Cardiac fibroblast (primary cell): ENCODE measurements at places on chromosomes 13 and 19.
A peak's percentile ranks its signal among the peaks of the same experiment; 100 is the strongest.

DNA sequence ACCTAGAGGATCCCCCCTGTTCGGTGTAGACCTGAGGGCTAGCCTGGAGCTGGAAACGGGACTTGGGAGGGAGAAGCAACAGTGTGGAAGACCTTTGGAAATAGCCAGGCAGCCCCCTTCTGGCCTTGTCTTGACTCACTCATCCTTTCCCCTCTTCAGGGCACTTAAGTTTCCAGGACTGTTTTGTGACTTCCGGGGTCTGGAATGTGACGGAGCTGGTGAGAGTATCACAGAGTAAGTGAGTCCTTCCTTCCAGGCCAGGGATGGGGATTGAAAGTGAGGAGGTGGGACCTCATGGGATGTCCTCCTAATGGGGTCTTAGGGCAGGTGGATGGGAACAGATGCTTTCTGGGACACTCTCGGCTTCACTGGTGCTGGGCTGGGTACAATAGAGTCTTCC is 29.4 kb downstream of the LYL1 start:
- no peak for DNase-seq

DNA sequence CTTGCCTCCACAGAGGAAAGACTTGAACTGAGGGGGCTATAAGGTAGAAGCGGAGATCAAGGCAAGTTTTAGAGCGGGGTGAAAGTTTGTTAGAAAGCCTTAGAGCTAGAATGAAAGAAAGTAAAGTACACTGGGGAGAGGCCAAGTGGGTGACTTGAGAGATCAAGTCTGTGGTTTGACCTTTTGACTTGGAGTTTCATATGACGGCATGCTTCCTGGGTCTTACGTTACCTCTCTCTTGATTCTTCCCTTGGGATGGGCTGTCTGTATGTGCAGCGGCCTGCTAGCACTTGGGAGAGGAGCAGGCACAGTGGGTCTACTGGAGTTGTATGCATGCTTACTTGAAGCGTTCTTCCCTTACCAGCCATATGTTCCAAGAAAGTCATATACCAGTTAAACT is 1768.5 kb downstream of the PCDH9 start:
- peak; percentile 36 for DNase-seq

- DNase-seq = peak; percentile 13
Observed at GRCh38 chr19:21838646-21839045, 2.7 kb upstream of the ZNF43 start.

DNA sequence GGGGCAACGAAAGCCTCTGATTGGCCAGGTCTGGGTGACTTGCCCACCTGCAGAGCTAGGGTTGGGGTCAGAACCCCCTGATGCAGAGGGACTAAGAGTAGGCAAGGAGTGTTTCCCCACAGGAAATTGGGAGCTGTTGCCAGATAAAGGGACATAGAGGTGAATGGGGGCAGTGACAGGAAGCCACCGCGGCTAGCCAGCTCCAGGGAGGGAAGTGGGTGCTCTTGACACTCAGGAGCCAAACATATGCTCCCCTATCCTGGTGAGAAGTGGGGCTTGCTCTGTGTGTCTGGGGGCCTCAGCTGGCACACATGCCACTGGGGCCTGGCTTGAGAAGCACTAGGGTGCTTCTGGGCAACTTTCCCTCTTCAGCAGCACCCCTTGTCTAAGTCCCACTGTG is 26.0 kb downstream of the WDR88 start:
- DNase-seq = no peak

GRCh38 chr19:6534451-6535093 is 3.7 kb downstream of the TNFSF9 start:
- DNase-seq = no peak

- no peak for DNase-seq
Observed at GRCh38 chr19:3536429-3537100, 2.4 kb upstream of the TEKTIP1 start.

DNA sequence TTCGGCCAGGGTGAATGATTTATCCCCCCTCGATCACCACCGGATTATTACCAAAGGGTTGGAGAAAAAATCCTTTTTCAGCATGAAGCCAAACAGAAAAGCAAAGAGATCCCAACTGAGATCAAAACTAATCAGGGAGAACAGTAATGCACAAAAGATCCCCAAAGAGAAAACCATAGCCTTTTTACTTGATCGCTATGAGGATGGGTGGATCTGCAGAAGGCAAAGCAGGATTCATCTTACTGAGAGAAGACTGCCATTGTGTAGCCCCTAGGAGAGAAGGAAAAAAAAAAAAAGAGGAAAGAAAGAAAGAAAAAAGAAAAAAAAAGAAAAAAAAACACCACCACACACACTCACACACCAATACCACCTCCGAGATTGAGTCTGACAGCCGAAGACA is at the start of gene FGF14:
Gene FGF14 (minus strand): TSS at position 283 of the 400 bp plus-strand sequence.
- DNase-seq = no peak

DNA sequence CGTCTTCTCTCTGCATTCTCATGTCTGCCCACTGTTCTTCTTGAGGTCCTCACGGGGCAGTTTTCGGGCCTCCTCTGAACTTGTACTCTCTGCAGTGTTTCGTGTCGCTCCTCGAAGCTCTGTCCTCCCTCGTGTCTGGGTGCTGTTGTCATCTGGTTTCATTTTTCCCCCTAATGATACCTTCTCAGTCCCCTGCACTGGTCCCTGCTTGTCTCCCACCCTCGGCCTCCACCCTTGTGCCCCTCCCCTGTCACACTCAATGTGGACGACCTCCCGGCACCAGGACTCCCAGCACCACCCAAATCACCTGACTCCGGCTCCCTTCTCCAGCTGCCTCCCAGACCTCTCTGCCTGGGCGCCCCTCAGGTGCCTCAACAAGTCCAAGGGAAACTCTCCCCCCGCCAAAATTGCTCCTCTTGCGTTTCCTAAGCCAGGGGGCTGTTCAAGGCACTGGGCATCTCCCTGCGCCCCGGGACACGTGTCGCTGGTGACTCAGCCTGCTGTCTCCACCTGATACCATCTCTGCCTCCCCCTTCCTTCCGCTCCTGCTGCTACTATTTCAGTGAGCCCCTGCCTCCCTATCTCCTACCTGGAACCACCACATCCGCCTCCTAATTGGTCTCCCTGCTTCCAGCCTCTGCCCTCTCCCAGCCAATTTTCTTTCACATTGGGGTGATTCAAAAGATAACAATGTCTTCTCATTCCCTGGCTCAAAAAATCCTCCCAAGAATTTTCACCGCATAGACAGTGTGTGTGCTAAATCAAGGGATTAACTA is 49.5 kb downstream of the RFX2 start:
- peak; percentile 16 for DNase-seq

DNA sequence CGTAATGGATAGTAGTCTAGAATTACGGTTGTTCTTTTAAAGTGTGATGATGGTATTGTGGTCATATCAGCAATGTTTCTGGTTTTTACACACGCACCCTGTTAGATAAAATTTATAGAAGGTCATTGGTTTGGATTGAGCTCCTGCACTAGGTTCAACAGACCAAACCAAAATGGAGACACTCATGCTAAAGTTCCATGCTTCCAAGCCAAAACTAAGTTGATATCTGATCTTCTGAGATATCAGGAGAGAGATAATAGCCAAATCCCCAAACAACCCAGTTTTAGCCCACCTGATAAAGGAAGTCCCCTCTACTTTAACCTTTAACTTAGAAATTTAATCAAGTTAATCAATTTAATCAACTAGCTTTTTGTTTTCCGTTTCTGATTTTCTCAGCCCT is 1.2 kb downstream of the NOSIP start:
- no peak for DNase-seq

DNA sequence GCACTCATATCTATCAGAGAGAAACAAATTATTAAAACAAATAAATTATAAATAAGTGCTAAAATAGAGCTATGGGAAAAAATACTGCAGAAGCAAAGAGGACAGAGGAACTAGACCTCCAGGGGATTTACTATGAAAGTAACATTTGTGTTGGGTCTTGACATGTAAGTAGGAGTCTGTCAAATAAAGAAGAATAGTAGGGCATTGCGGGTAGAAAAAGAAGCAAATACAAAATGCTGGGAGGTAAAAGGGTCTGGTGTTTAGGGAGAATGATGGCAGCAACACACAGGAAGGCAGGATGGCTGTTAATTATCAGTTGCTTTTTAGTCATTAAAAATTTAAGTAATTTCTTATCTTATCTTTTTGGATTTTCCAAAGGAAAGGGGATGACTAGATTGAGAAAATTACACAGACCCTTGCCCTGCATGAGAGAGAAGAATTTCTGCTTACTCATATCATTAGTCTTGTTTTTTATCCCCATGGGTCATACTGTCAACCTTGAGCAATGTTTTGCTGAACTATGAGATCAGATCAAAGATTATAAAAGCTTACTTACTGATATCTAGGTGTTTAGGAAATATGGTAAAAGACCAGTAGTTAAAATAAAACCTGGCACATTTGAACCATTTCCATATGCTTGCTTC is 472.7 kb downstream of the DIAPH3 start:
- DNase-seq = no peak

GRCh38 chr13:46345866-46346265 is 41.2 kb downstream of the RUBCNL start:
- DNase-seq = peak; percentile 19

- DNase-seq = no peak
Observed at GRCh38 chr13:44619651-44620050, 43.5 kb upstream of the TSC22D1 start.
